Naive B cell (primary cell): ENCODE measurements at places on chromosomes 3 and 15.
A peak's percentile ranks its signal among the peaks of the same experiment; 100 is the strongest.

GRCh38 chr3:18057471-18058091 is 315.1 kb upstream of the TBC1D5 start:
- no peak for DNase-seq

DNA sequence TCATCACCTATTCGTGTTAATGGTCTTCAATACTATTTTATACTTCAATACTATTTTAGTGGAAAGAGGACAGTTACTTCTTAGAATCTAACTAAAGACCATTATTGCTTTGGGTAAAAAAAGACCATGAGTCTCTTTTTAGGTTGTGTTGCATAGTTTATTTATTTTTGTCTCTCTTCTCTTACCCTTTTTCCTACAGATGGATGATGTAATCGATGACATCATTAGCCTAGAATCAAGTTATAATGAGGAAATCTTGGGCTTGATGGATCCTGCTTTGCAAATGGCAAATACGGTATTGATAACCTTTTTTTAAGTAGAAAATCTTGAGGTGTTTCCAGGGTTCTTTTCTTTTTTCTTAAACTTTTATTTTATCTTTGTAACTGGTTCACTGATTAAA is 58.5 kb upstream of the SAMMSON start:
- DNase-seq = no peak

DNA sequence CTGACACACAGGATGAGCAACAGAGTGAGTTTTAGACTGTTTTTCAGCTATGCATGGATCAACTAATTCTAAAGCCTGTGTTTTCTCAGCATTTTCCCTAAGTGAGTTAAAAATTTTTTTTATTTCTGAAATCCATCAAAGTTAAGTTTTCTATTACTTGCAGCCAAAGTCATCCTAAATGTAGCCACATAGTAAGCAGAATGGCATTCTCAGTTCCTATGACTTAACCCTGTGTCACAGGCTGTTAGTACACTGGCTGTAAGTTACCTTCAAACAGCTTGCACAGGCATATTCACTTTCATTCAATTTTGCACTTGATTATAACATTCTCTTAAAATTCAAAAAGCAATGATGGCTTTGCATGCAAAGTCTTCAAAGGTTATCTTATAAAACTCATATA is 368.2 kb downstream of the OCA2 start:
- DNase-seq = no peak

- no peak for DNase-seq
Measured at GRCh38 chr3:62236016-62236415, 137.3 kb downstream of the FEZF2 start.

DNA sequence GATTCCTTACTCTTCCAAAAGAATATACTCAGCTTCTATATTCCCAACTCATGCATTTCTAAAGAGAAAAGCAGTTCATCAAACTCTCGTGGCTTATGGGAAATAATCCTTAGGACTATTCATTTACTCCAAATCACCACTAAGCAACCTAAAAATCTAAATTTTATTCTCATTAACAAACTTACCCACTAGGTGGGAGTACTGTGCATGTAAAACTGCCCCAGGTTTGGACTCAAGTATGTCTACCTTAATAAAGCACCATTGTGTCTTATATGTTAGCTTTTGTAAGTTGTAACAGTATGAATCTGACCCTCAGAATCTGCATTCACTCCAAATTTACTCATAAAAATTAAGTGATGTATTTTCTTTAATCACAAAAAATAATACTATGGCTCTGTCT is 25.3 kb downstream of the RAD18 start:
- no peak for DNase-seq

DNA sequence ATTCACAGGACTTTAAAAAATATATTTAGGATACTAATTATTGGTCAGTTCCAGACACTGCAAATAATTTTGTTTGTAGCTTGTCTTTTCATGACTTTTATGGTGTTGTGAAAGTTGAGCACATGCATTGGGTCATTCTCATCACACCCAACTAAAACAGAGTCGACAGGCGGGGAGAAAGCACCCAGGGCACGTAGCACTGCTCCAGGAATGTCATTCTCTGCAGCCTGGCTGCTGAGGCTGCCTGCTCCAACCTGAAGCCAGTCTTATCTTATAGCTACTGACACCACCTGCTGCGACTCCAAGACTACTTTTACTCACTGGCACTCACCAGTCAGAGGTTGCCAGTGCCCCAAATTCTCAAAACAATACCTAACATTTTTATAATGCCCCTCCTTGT is 56.9 kb downstream of the ACAD9 start:
- DNase-seq = no peak

DNA sequence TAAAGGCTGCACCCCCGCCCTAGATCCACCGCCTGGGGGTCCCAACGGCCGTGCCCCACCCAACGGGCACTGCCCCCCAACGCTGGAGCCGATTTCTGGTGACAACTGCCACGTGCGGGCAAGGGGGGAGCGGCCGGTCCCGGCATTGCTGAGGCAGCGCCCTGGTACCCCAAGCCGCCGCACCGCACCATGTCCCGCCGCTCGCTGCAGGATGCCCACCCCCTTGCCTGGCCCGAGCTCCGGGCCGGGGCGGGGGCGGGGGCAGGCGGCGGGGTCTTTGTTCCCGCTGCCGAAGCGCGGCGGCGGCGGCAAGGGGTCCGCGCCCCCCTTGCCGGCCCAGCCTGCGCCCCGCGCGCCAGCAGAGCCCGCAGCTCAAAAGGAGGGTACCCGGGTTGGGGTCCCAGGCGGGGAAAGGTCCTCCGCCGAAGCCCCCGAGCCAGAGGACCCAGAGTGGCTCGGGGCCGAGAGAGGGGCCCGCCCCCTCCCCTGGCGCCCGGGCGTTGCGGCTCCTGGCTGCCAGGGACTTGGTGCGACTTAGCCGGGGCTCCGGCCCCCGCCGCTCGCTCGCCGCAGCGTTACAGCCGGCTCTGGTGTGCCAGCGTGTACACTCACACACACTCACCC is 678 bp downstream of the SEMA7A start:
- DNase-seq = peak; percentile 23

DNA sequence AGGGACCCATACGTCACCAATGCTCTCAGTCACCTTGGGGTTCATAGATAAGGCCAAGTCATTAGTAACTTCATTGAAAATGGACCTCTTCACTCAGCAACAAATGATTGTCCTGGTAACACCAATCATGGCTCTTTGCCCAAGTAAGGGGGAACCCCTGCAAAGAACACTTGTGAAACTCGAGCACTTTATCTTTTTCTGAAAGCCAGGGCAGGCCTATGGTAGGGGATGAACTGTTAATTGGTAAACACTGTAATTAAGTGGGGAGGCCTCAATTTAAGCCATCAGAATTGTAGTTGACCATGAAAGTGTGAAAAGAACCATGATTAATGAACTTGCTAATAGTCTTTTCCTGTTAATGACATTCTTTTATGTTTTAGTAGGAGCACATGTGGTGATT is 73.3 kb downstream of the ABHD5 start:
- no peak for DNase-seq

DNA sequence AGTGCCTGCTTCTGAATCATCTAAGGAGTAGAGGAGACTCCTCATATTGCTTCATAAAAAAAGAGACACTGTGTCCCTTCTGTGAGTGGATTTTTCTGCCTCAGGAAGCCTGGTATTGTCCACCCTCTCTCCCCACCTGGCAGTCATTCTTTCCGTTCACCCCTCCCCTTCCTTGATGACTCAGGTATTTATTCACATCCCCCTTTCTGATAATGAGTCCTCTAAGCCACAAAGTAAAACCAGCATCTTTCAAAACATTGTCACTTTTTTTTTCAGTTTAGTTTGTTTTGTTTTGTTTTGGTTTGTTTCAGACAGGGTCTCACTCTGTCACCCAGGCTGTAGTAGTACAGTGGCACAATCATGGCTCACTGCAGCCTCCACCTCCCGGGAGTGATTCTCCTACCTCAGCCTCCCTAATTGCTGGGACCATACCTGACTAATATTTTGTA is 65.2 kb upstream of the UBE2E1 start:
- no peak for DNase-seq

GRCh38 chr3:74048699-74049098 is 424.0 kb upstream of the PDZRN3 start:
- no peak for DNase-seq

- no peak for DNase-seq
Measured at GRCh38 chr3:51705276-51706020, 1.4 kb upstream of the GRM2 start.

- no peak for DNase-seq
Measured at GRCh38 chr3:141307351-141308059, 60.8 kb upstream of the ZBTB38 start.

DNA sequence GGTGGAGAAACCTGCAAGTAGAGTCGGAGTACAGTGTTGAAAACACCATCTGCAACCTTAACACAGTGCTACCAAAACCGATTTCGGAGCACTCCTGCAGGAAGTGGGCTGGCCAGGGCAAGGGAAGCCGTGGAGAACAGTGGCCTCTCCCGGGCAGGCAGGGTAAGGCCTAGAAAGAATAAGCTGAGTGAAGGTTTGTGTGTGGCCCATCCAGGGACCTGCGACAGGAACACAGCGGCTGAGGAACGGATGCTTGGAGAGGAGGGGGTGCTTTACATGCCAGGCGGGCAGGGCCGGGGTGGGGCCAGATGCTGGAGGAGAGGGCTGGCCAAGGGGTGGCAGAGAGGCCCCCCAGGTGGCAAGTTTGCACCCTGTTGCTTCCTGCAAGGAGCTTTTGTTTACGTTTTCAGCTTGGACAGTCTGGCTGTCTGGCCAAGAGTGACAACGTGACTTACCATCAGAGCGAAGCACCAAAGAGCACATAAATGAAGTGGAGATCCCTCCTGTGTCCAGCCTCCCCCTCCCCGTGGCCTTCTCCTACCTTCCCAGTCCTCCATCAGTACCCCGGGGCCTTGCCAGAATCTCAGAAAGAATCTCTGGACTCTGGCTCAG is 156.5 kb downstream of the PGPEP1L start:
- DNase-seq = peak; percentile 55

GRCh38 chr15:60212536-60212935 is 185.2 kb downstream of the ANXA2 start:
- no peak for DNase-seq

GRCh38 chr3:162015856-162016255 is 519.2 kb downstream of the OTOL1 start:
- DNase-seq = no peak

DNA sequence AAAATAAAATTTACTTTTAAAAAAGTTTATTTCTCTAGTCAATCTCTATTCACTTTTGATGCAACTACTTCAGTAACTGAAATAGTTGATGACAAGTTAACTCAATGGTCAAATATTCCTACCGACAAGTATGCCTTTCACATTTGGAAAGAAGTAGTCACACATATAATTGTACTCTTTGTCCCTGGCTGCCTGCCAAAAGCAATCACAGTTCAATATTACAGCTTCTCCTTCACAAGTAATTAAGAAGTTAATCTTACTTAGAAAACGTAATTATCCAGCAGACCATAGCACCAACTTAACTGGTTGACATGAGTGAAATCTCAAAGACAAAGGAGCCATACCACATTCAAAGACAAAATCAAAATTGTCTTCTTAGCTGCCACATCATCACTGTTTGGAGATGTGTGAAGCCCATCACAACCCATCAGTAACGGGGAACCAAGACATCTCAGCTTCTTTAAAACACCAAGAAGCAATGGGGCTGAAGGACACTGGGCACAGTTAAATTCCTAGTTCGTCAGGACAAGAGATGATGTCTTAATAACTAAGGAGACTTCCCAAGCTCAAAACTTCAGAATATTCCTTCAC is 86.1 kb downstream of the PLCH1 start:
- DNase-seq = no peak

DNA sequence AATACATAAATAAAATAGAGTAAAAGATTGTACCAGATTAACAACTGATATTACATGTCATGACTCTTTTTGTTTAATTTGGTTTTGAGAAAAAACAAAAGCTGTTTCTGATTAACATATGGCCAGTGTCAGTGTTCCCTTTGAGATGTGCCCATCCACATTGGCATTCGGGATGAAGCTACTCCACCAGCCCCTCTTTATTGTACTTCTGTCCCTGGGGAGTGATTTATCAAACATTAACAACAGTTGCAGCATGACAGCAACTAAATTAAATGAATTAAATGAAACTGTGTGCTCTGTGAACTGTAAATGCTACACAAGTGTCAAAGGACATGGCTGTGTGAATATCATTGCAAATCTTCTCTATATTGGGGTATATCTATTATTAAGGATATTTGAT is 25.9 kb upstream of the MTMR10 start:
- no peak for DNase-seq

- no peak for DNase-seq
Measured at GRCh38 chr15:96052572-96053030, 277.9 kb upstream of the NR2F2 start.

DNA sequence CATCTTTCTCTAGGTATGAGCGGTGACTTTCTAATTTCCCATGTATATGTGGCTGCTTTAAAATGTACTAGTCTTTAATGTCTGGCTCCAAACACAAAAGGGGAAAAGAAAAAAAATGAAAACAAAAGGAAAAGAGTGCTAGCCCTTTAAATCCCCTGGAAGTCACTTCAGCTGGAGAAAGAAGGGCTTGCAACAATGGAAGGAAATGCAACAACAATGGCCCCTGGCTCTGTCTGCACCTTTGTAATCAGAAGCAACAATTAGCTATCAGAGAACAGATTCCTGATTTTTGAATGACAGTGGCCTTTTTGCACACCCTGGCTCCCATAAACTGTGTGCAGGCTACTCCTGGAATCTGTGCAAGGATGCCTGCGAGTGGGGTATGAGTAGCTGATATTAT is 591.2 kb downstream of the FHIT start:
- no peak for DNase-seq

DNA sequence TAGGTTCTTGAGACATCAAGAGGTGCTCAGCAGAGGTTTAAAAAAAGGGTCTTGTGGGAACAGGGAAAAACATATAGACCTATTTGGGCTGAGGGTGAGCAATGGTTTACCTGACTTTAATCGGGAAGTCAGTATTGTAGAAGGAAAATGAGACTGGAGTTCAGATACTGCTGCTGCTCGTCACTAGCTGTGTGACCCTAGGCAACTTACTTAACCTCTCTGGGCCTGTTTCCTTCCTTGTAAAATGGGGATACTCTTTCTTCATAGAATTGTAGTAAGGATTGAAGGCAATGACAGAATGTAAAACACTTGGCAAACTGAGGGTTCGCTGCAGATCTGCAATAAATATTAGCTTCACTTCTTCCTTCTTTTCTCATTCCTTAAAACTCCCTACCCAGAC is 327.5 kb upstream of the PROK2 start:
- no peak for DNase-seq

GRCh38 chr15:96119734-96120133 is 210.8 kb upstream of the NR2F2 start:
- DNase-seq = no peak
